ENCODE measurements at places on chromosomes 2 and 18.

DNA sequence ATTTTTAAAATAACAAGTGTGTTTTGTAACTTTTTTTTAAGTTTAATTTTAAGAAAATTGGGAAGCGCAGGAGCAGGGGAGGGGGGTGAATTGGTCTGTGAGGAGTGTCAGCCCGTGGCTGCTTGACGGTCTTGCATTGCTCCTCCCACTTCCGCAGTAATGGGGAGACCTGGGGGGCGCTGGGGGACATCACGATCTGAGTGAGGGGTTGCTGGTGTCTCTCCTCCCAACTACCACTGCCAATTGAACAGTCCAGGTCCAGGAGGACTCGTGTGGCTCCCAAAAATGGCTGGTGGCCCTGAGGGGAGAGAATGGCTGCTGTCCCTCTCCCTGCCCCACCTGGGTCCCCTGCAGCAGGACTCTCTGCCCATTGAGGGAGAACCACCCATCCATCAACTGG lies 57.4 kb upstream of the SMAD7 start:
- DNase-seq = no peak

- DNase-seq = no peak
These were observed 1420.3 kb upstream of the PIK3C3 start for GRCh38 chr18:40534723-40535122.

- DNase-seq = no peak
These were observed 112.0 kb upstream of the TEKT4 start for GRCh38 chr2:94759211-94759610.

DNA sequence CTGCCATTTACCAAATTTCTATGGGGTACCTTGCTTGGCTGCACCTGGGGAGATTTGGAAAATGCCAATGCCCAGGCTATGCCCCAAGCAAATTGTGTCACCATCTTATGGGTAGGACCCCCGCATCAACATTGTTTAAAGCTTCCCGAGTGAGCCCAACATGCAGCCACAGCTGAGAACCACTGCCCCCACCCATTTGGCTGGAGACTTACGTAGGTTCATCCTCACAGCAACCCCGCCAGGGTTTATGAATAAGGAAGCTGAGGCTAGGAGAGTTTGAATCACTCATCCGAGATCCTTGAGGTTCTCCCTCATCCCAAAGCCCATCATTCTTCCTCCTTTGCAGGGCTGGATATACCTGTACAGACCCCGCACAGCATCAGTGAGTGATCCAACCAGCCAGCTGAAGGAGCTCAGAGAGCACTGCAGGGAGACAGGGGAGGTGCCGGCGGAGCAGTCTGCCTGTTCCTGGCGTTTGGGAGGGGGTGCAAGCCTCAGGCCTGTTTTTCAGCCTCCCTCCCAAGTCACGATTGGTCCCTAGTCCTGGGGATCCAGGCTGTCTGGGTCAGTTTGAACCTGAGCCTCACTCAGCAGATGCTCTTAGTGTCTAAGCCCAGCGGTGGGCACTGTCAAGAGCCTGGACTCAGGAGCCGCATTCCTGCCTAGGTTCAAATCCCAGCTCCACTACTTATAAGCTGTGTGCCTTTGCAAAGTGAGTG lies 164.9 kb downstream of the SMAD7 start:
- DNase-seq = no peak

- DNase-seq = no peak
These were observed 53.9 kb upstream of the SPRED2 start for GRCh38 chr2:65486282-65486681.

DNA sequence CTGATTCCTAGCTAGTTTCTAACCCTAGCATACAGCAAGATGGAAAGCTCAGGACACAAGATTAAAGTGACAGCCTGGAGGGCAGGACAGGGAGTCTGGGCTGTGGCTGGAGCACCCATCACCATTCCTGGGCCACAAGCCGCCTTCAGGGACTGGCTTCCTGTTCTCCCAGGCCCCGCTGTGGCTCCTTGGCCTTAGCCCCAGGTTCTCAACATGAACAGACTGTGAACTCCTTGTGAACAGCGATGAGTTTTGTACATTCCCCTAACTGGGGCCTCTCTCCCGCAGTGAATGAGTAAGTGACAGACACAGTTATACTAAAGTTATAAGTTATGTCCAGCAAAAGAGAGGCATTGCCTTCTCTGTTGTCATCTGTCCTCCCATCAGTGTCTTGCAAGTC lies 35.9 kb upstream of the SLC14A1 start:
- no peak for DNase-seq

DNA sequence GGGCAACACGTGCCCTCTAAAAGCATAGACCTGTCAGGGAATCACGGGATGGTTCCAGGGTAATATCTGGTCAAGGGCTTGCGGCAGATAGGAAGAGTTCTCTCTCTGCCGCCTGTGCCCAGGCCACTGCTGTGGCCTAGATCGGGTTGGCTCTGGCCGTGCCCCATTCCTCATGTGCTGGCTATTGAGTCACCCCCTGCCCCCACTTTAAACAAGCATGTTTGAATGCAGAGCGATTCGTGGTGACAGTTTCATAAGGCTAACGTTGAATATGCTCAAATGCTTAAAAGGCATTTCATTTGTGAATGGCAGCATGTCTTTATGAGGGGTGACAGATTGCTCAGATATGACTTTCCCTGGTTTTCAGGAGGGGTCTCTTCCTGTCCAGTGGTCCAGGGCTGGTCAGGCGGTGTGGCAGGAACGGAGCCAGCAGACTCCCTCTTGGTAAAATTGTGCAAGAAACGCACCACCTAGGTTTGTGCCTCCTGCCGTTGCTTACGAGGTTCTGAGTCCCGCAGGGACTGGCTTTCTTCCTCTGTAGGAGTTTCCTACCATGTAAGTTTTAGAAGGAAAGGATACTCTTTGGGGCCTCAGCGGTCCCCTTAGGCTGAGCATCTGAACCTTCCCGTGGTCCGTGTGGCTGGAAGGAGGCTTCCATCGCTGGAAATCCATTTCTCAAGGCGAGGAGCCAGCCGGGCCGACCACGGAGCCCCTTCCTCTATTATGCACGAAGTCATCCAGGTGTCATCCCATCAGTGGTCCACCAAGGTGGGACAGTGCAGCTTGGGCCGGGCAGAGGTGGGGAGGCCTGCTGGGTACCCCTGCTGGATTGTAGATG lies 50.2 kb downstream of the AGAP1 start:
- DNase-seq = no peak

- DNase-seq = no peak
These were observed 1.1 kb upstream of the HOXD1 start for GRCh38 chr2:176187200-176187898.

DNA sequence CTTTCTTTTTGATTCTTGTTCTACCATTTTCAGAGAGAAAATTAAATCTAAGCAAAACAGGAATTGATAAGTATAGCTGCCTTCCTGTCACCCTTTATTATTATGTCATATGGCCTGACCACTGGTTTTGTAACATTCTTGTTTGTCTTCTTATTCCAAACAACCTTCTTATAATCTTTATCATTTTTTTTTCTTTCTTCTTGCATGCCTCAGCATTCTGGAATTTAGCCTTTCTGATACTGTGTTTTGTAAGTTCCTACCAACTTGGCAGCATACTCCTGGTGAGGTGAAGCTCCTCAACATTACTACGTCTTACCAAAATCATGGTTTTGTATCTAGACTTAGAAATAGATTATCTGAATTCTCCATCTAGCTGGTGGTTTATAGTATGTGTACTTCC lies 199.2 kb downstream of the CAMKMT start:
- DNase-seq = no peak

- no peak for DNase-seq
These were observed 34.0 kb downstream of the EML6 start for GRCh38 chr2:54757500-54757899.

Measured in T follicular helper cell (primary cell).